ENCODE measurements at places on chromosomes 13 and 19. TPM values are rescaled to one million over a fixed set of nuclear protein-coding genes. Genes with fewer than 3 reads are reported as not detected.

DNA sequence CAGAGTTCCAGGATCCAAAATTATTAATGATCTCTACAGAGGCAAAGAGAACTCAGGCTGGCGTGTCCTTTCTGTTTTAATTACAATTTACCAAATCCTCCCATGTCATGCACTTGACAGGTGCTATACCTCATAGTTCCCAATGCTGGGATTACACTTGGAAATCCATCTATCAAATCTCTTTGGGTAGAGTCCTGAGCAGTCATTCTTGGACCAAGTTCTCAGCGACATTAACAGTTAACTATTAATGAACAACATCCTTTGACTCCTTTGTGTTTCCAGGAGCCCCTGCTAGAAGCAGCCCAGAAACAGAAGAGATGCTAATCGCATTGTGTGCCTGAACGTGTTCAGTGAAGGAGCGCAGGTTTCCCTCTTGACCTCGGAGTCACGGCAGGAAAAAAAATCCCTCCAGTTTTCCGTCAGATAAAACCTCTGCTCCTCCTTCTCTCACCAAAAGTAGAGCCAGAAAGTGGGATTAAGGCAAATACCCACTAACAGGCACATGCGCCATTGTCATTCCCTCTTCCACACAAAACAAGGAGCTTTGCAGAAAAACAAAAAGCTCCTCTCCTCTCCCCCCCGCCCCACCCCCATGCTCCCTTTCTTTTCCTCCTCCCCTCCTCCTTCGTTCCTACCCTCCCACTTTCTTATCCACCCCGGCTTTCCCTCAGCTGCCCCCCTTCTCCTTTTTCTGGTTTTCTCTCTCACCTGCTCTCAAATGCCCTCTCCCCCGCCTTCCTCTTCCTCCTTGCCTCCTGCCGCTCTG is 224.7 kb downstream of the ZIC5 start:
- H3K4me1 ChIP-seq = no peaks in the 10 kb centered on the region
- H3K27ac ChIP-seq = no peak overlapping the region
- DNase-seq = no peak
- no peaks in the 10 kb centered on the region for H3K36me3 ChIP-seq

GRCh38 chr13:40344270-40345148 is 321.9 kb downstream of the FOXO1 start:
- no peak for DNase-seq
- no peaks in the 10 kb centered on the region for H3K27me3 ChIP-seq
- no peaks in the 10 kb centered on the region for H3K36me3 ChIP-seq
- no peak overlapping the region for H3K4me3 ChIP-seq
- H3K27ac ChIP-seq = no peak overlapping the region

GRCh38 chr13:77384999-77385398 is 58.1 kb upstream of the MYCBP2 start:
- H3K27me3 ChIP-seq = no peaks in the 10 kb centered on the region
- DNase-seq = no peak
- no peak overlapping the region for H3K27ac ChIP-seq
- no peak overlapping the region for H3K4me3 ChIP-seq

CAPNS1 gene
- 134 TPM for total RNA-seq

CD22 gene
- total RNA-seq = 2.5 TPM

CGB5 gene
- total RNA-seq = not detected

GRCh38 chr13:30700364-30700763 is 35.0 kb upstream of the ALOX5AP start:
- H3K36me3 ChIP-seq = no peaks in the 10 kb centered on the region
- H3K4me3 ChIP-seq = no peak overlapping the region
- no peaks in the 10 kb centered on the region for H3K27me3 ChIP-seq
- H3K27ac ChIP-seq = no peak overlapping the region

ZNF285 gene
- 13.5 TPM for total RNA-seq

- no peak for DNase-seq
- H3K27me3 ChIP-seq = no peaks in the 10 kb centered on the region
- peaks cover 9% of the 10 kb centered on the region for H3K4me1 ChIP-seq
- H3K36me3 ChIP-seq = no peaks in the 10 kb centered on the region
- H3K27ac ChIP-seq = no peak overlapping the region
- no peak overlapping the region for H3K4me3 ChIP-seq
Measured at GRCh38 chr19:5683177-5683886, 2.5 kb downstream of the HSD11B1L start.

TRIM13 gene
- 54.5 TPM for total RNA-seq

- no peaks in the 10 kb centered on the region for H3K4me1 ChIP-seq
- no peak overlapping the region for H3K27ac ChIP-seq
- H3K36me3 ChIP-seq = no peaks in the 10 kb centered on the region
- no peak overlapping the region for H3K4me3 ChIP-seq
- no peak for DNase-seq
Measured at GRCh38 chr13:74190999-74191398, 56.8 kb upstream of the KLF12 start.

- H3K4me1 ChIP-seq = no peaks in the 10 kb centered on the region
- no peaks in the 10 kb centered on the region for H3K27me3 ChIP-seq
- no peaks in the 10 kb centered on the region for H3K36me3 ChIP-seq
- no peak overlapping the region for H3K4me3 ChIP-seq
- DNase-seq = no peak
- no peak overlapping the region for H3K27ac ChIP-seq
Measured at GRCh38 chr13:46367617-46368327, 19.3 kb downstream of the RUBCNL start.

DNA sequence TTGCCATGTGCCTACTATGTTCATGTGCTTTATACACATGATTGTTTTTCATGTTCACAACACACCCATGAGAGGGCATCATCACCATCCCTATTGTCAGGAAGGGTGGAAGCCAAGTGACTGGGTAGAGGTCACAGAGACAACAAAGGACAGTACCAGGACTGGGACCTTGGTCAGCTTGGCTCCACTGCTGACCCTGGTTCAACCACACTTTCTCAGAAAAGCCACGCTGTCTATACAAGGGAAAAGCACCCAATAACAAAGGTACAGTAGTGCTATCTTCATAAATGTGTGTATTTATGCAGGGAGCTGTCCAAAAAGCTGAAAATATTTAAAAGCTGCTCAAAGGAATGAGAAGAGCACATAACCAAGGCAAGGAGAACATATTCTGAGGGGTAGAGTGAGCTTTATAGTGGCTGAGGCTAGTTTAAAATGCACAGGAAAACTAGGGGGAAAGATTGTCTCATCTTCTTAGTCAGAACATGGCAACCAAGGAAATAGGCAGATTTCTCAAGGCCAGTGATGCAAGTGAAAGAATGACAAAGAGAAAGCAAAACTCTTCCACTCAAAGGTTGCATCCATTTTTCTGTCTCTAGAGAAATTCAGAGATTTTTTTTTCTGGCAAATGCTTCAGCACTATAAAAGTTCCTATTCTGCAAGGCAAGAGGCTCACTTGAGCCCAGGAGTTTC is 415.0 kb downstream of the FOXO1 start:
- no peaks in the 10 kb centered on the region for H3K36me3 ChIP-seq
- H3K27ac ChIP-seq = peak overlapping the region; percentile 67
- H3K27me3 ChIP-seq = no peaks in the 10 kb centered on the region
- no peaks in the 10 kb centered on the region for H3K4me1 ChIP-seq
- no peak overlapping the region for H3K4me3 ChIP-seq

Measured in uterus (tissue), 4 donors.